Endothelial cell (in vitro differentiated cells): ENCODE measurements at places on chromosomes 5 and 9. TPM values are rescaled to one million over a fixed set of nuclear protein-coding genes. Genes with fewer than 3 reads are reported as not detected.

PDE6A gene
- not detected for total RNA-seq

SPATA31C1 gene
- not detected for total RNA-seq

ZNF462 gene
- 98.3 TPM for total RNA-seq

DNA sequence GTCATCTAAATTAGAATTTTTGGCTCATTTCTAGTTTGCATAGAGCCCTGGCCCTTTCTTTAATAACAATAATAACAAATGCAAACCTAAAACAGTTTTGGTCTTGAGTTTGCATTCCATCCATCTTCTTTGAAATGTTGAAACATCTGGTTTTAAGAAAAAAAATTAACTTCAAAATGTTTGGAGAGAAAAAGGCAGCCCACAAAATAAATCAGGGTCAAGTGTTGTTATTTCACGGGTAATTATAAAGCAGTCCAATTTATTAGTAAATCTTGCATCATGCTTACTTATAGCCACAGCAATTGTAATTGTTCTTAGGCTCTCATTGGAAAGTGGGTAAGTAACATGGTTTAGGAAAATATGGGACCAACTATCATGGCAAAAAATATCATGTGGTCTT, 247.0 kb upstream of the MEF2C start:
- H3K27me3 ChIP-seq: no peaks in the 10 kb centered on the region
- no peak overlapping the region for H3K4me3 ChIP-seq
- no peak overlapping the region for H3K27ac ChIP-seq

- H3K4me1 ChIP-seq: peaks cover 6% of the 10 kb centered on the region
- peaks cover 2% of the 10 kb centered on the region for H3K27me3 ChIP-seq
- no peak overlapping the region for H3K4me3 ChIP-seq
- DNase-seq: no peak
- H3K36me3 ChIP-seq: no peaks in the 10 kb centered on the region
Observed at GRCh38 chr5:147430628-147431027, 79.2 kb downstream of the DPYSL3 start.

GRCh38 chr5:59116231-59116865, 533.5 kb downstream of the RAB3C start:
- peaks cover 17% of the 10 kb centered on the region for H3K4me1 ChIP-seq
- no peaks in the 10 kb centered on the region for H3K36me3 ChIP-seq
- no peak overlapping the region for H3K27ac ChIP-seq
- H3K4me3 ChIP-seq: no peak overlapping the region

- H3K27me3 ChIP-seq: no peaks in the 10 kb centered on the region
- no peak overlapping the region for H3K27ac ChIP-seq
- H3K4me3 ChIP-seq: no peak overlapping the region
- no peaks in the 10 kb centered on the region for H3K36me3 ChIP-seq
- no peaks in the 10 kb centered on the region for H3K4me1 ChIP-seq
- no peak for DNase-seq
Observed at GRCh38 chr5:155367841-155368240, 354.3 kb downstream of the KIF4B start.

- H3K27ac ChIP-seq: no peak overlapping the region
- H3K4me1 ChIP-seq: no peaks in the 10 kb centered on the region
- no peaks in the 10 kb centered on the region for H3K36me3 ChIP-seq
- no peak overlapping the region for H3K4me3 ChIP-seq
- no peak for DNase-seq
Observed at GRCh38 chr9:36928210-36928609, 105.9 kb downstream of the PAX5 start.

DNA sequence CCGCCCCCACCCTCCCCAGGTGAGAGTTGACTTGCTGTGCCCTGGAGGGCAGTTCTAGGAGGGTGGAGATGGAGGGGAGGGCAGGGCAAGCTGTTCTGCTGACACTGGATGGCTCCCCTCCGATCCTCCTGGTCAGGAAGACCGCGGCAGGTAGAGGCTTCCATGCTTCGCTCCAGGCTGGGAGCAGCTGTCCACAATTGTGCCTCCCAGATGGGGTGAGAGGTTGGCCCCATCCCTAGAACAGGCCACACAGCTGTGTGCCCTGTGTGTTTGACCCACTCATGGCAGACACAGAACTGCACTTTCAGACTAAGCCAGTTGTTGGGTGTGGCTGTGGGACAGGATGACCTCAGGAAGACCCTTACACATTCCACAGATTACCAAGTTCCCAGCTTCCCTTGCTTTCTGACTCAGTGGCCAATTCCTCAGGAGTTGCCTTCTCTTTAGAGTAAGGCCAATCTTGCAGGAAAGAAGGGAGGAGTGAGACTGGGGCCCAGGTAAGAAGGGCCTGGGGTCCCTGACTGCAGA, 72.1 kb upstream of the HSPA9 start:
- H3K27me3 ChIP-seq: no peaks in the 10 kb centered on the region
- no peaks in the 10 kb centered on the region for H3K36me3 ChIP-seq
- H3K4me1 ChIP-seq: peaks cover 27% of the 10 kb centered on the region
- DNase-seq: no peak
- H3K27ac ChIP-seq: no peak overlapping the region
